Smooth muscle cell of trachea (primary cell): ENCODE measurements at places on chromosomes 4 and X. TPM values are rescaled to one million over a fixed set of nuclear protein-coding genes. Genes with fewer than 3 reads are reported as not detected.

CXXC4 gene
- total RNA-seq = not detected in 2 replicates

CYP4V2 gene
- total RNA-seq = 16.4 and 27.1 TPM in 2 replicates

INPP4B gene
- total RNA-seq = 10.1 and 14.1 TPM in 2 replicates

KCNE5 gene
- 0.58 and 0.66 TPM in 2 replicates for total RNA-seq

TBX22 gene
- not detected in 2 replicates for total RNA-seq

NEK1 gene
- 10.4 and 17.9 TPM in 2 replicates for total RNA-seq

ARFIP1 gene
- total RNA-seq = 43.8 and 61.2 TPM in 2 replicates

CLDN22 gene
- total RNA-seq = not detected in 2 replicates

TDO2 gene
- 5.8 and 13.4 TPM in 2 replicates for total RNA-seq

NEUROG2 gene
- total RNA-seq = not detected in 2 replicates

RNF128 gene
- 4.9 and 7.4 TPM in 2 replicates for total RNA-seq

GLOD5 gene
- not detected in 2 replicates for total RNA-seq

SMAD1 gene
- total RNA-seq = 45.3 and 47.6 TPM in 2 replicates

L1CAM gene
- total RNA-seq = 1.2 and 1.6 TPM in 2 replicates

WDR17 gene
- total RNA-seq = 3.3 and 5.1 TPM in 2 replicates

SPANXD gene
- not detected in 2 replicates for total RNA-seq

RHOXF1 gene
- total RNA-seq = not detected in 2 replicates
